ENCODE measurements at places on chromosomes 5 and 9. TPM values are rescaled to one million over a fixed set of nuclear protein-coding genes. Genes with fewer than 3 reads are reported as not detected.

Gene HBEGF
- 4.3 TPM for polyA plus RNA-seq

Gene PALM2AKAP2
- 0.14 TPM for polyA plus RNA-seq

- H3K27me3 ChIP-seq = peaks cover 41% of the 10 kb centered on the region
- H3K27ac ChIP-seq = no peak overlapping the region
- no peak for DNase-seq
- H3K36me3 ChIP-seq = no peaks in the 10 kb centered on the region
- peaks cover 20% of the 10 kb centered on the region for H3K4me1 ChIP-seq
These were observed 27.6 kb upstream of the NKD2 start for GRCh38 chr5:980966-981365.

Gene SLC6A18
- polyA plus RNA-seq = not detected

Gene EIF4E1B
- not detected for polyA plus RNA-seq

Gene HEMGN
- not detected for polyA plus RNA-seq

GRCh38 chr5:117681431-117682254 lies 1107.0 kb upstream of the SEMA6A start:
- H3K36me3 ChIP-seq = no peaks in the 10 kb centered on the region
- H3K4me1 ChIP-seq = no peaks in the 10 kb centered on the region
- no peak overlapping the region for H3K4me3 ChIP-seq
- no peak for DNase-seq
- no peak overlapping the region for H3K27ac ChIP-seq

- no peaks in the 10 kb centered on the region for H3K36me3 ChIP-seq
- H3K27me3 ChIP-seq = no peaks in the 10 kb centered on the region
- no peak for DNase-seq
- H3K27ac ChIP-seq = no peak overlapping the region
- H3K4me1 ChIP-seq = peaks cover 33% of the 10 kb centered on the region
- H3K4me3 ChIP-seq = no peak overlapping the region
These were observed 198.3 kb downstream of the AUH start for GRCh38 chr9:91163444-91163772.

DNA sequence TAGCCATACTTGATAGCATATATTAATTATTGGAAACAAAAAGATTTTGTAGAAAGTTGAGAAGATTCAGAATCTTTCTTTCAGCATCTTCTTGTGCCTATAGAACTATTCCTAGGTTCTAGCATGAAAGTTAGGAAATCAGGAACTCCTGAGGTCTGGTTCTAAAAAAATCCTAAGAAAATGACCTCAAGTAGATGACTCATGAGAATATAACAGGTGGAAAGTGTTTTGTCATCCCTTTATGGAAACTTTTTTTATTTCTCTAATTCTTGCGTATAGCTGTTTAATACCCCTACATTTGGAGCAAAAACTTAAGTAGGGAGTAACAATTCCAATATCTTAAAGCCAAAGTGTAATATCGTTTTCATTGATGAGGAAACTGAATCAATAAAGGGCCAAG lies 574.1 kb downstream of the NR2F1-AS1 start:
- H3K4me1 ChIP-seq = no peaks in the 10 kb centered on the region
- H3K36me3 ChIP-seq = no peaks in the 10 kb centered on the region
- H3K27ac ChIP-seq = no peak overlapping the region
- no peak for DNase-seq
- H3K27me3 ChIP-seq = no peaks in the 10 kb centered on the region

Gene EGFL7
- 5.1 TPM for polyA plus RNA-seq

- no peaks in the 10 kb centered on the region for H3K27me3 ChIP-seq
These were observed 193.0 kb downstream of the AOPEP start for GRCh38 chr9:94919376-94920098.

Gene GRXCR2
- polyA plus RNA-seq = not detected

DNA sequence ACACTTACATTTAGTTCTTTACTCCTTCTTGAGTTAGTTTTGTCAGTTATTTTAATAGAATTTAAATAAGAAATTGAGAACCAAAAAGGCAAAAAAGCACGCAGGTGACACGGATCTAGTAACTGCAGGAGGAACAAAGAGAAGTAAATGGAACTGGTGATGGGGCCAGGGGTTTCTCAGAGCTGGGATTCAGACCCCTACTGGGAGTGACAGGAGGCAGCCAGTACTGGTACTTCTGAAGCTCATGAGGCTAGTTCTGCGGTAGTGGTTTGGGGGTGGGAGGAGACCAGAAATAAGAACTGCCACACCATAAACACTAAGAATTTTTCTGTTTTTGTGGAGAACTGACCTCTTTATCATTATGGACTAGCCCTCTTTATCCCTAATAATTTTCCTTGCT lies 48.2 kb downstream of the OXCT1 start:
- H3K4me3 ChIP-seq = no peak overlapping the region
- no peak overlapping the region for H3K27ac ChIP-seq
- DNase-seq = no peak
- H3K4me1 ChIP-seq = no peaks in the 10 kb centered on the region
- H3K27me3 ChIP-seq = no peaks in the 10 kb centered on the region

Gene FAM151B
- 0.54 TPM for polyA plus RNA-seq

DNA sequence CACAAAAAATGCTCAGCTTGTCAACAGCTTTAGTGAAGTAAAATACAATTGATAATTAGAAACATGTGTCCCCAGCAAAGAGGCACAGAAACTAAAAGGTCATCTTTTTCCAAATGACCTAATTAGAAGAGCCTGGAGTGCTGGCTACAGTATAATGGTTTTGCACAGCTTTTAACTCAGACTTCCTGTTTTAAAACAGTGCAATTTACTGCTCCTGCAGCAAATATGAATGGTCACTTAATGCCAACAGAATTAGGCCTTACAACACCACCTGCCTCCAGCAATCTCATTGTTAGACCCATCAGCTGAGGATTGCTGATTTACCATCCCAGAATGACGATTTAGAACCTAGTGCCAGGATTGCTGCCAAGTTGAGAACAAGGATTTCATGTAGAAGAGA lies 239.3 kb downstream of the CETN3 start:
- H3K4me1 ChIP-seq = no peaks in the 10 kb centered on the region
- H3K36me3 ChIP-seq = no peaks in the 10 kb centered on the region
- no peak overlapping the region for H3K4me3 ChIP-seq
- no peak for DNase-seq

GRCh38 chr5:76717222-76718083 lies 1.5 kb downstream of the F2R start:
- DNase-seq = no peak
- H3K27me3 ChIP-seq = no peaks in the 10 kb centered on the region
- no peaks in the 10 kb centered on the region for H3K36me3 ChIP-seq
- no peak overlapping the region for H3K27ac ChIP-seq
- peaks cover 27% of the 10 kb centered on the region for H3K4me1 ChIP-seq
- peak overlapping the region; percentile 84 for H3K4me3 ChIP-seq

GRCh38 chr5:132688536-132689339 lies 14.9 kb downstream of the IL4 start:
- no peaks in the 10 kb centered on the region for H3K36me3 ChIP-seq
- H3K4me3 ChIP-seq = no peak overlapping the region

Gene FRMD3
- polyA plus RNA-seq = 1.9 TPM

GRCh38 chr5:102018690-102019089 lies 277.4 kb downstream of the SLCO4C1 start:
- H3K27ac ChIP-seq = no peak overlapping the region
- no peaks in the 10 kb centered on the region for H3K27me3 ChIP-seq
- peak; percentile 18 for DNase-seq

GRCh38 chr5:153660919-153661318 lies 170.4 kb downstream of the GRIA1 start:
- H3K36me3 ChIP-seq = no peaks in the 10 kb centered on the region
- no peak overlapping the region for H3K27ac ChIP-seq
- no peaks in the 10 kb centered on the region for H3K27me3 ChIP-seq
- no peak overlapping the region for H3K4me3 ChIP-seq

DNA sequence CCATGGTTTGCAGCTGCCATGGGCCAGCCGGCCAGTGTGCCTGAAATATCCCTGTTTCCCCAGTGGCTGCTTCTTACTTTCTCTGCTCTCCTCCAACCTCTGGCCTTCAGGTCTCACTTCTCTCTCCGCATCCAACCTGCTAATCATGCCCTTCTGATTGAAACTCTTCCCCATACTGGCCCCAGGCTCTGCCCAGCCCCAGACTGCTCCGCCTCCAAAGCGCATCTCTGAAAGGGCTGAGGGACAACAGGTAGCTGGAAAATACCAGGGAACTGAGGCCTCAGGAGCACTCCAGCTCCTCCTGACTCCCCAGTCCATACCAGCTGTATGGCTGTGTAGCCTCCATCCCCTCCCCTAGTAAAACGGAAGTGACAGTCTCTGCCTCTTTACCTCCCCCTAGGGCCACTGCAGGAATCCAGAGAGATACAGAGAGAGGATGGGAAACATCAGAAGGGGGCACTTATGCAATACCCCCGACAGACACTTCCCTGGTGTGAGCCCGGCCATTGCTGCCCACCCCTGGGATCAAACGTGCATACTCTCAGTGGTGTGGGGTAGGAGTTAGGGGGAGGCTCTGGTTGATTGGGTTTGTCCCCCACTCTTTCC lies 34.2 kb downstream of the PAX5 start:
- no peak for DNase-seq
- peaks cover 46% of the 10 kb centered on the region for H3K27me3 ChIP-seq
- H3K27ac ChIP-seq = no peak overlapping the region
- H3K36me3 ChIP-seq = no peaks in the 10 kb centered on the region
- no peak overlapping the region for H3K4me3 ChIP-seq
- 0 out of 2 replicates have a peak, but pooled peaks cover 5% of the 10 kb centered on the region for H3K4me1 ChIP-seq

DNA sequence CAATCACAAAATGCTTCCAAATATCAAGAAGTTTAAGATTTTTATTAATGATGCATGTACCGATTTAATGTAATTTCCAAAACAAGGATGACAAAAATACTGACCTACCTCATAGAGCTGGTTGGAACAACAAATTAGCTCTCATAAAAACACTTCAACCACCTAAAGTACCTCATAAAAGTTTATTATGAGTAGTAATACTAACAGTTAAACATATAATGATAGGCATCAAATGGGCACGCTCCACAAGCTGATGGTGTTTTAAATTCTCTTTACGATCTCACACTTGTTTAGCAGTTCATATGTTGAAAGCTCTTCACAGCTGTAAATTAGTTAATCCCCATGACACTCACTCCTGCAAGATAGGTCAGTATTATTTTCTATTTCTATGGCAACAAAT lies 150.0 kb upstream of the KIF2A start:
- no peak overlapping the region for H3K27ac ChIP-seq
- no peaks in the 10 kb centered on the region for H3K27me3 ChIP-seq
- H3K4me1 ChIP-seq = no peaks in the 10 kb centered on the region
- no peak for DNase-seq
- no peaks in the 10 kb centered on the region for H3K36me3 ChIP-seq
- no peak overlapping the region for H3K4me3 ChIP-seq

GRCh38 chr5:135310328-135310989 lies 88.6 kb downstream of the MACROH2A1 start:
- no peak overlapping the region for H3K4me3 ChIP-seq
- no peak for DNase-seq
- no peak overlapping the region for H3K27ac ChIP-seq
- H3K27me3 ChIP-seq = no peaks in the 10 kb centered on the region
- H3K4me1 ChIP-seq = peaks cover 57% of the 10 kb centered on the region

Gene ANKRD20A1
- not detected for polyA plus RNA-seq

DNA sequence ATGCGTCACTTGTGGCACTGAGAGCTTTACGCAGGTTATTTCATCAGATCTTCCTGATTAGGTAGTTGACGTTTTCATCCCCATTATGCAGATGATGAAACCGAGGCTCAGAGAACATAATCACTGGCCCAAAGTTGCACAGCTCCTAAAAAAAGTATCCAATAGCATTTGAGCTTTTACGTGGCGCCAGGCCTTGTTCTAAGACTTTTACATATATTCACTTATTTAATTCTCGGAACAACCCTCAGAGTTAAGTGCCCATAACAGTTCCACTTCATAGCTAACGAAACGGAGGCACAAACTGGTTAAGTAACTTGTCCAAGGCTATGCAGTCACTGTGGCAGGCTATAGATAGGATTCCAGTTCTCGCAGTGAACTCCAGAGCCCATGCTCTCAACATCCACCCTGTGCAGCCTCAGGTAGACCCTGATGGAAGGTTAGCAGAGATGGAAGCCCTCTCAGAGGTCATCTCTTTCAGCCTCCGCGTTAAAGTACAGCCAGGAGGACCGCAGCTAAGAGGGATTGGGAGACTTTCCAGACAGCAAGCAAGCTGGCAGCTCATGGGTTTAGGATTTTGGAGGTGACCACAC lies 39.3 kb downstream of the AMBP start:
- H3K27me3 ChIP-seq = peaks cover 1% of the 10 kb centered on the region
- DNase-seq = no peak
- H3K36me3 ChIP-seq = no peaks in the 10 kb centered on the region
- H3K27ac ChIP-seq = no peak overlapping the region

Gene DCTN4
- 24.1 TPM for polyA plus RNA-seq

GRCh38 chr5:59798862-59799667 lies 94.5 kb downstream of the PDE4D start:
- no peaks in the 10 kb centered on the region for H3K36me3 ChIP-seq
- H3K4me1 ChIP-seq = no peaks in the 10 kb centered on the region
- H3K27me3 ChIP-seq = no peaks in the 10 kb centered on the region
- DNase-seq = no peak
- no peak overlapping the region for H3K4me3 ChIP-seq

Gene LHX3
- polyA plus RNA-seq = not detected

DNA sequence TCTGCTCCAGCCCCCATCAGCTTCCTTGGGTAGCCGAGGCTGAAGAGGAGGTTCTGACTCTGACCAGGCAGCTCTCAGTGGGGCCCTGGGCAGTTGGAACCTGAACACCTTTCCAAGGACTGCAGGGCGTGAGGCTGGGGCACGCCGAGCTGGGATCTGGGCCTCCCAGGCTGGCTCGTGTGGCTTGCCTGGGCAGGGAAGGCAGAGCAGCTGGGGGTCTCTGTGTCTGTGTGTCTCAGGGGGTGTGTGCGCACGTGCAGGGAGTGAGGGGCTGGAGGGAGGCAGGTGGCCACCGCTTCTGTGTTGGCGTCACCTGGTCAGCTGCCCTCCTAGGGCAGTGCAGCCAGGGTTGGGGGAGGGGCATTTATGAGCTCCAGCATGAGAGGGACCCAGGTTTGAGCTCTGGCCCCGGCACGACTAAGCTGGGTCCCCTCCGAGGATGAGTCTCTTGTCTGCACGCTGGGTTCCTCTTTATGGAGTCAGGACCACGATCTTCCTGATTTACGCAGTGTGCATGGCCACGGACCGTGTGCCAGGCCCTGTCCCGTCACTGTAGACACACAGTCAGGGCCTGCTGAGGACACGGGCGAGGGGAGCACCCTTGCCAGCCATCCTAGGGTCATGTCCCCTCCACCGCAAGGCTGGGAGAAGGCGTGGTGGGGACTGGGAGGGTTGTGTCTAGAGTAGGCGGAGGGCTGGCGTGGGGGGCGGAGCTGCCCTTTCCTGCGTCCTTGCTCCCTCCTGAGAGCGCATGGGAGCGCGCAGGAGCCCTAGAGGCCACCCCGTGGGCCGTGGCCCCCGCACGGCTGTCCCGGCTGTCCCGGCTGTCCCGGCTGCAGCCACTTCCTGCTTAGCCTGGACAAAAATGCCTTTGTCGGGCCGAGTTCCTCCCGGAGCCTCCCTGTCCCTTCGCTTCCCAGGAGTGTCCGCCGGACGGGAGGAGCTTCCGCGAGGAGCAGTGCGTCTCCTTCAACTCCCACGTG lies 4.6 kb downstream of the ADAMTSL2 start:
- H3K27me3 ChIP-seq = peaks cover 1% of the 10 kb centered on the region
- H3K27ac ChIP-seq = no peak overlapping the region
- DNase-seq = no peak

- DNase-seq = no peak
- H3K27ac ChIP-seq = no peak overlapping the region
- no peak overlapping the region for H3K4me3 ChIP-seq
- peaks cover 2% of the 10 kb centered on the region for H3K27me3 ChIP-seq
These were observed 38.1 kb downstream of the CMYA5 start for GRCh38 chr5:79727451-79728355.

- H3K4me3 ChIP-seq = no peak overlapping the region
- DNase-seq = no peak
- peaks cover 6% of the 10 kb centered on the region for H3K27me3 ChIP-seq
- no peaks in the 10 kb centered on the region for H3K36me3 ChIP-seq
- no peak overlapping the region for H3K27ac ChIP-seq
These were observed 5.8 kb upstream of the NKD2 start for GRCh38 chr5:1002836-1003235.

All from HepG2 (cell line).